Islet precursor cell (in vitro differentiated cells): ENCODE measurements at places on chromosomes 6 and 20.
A peak's percentile ranks its signal among the peaks of the same experiment; 100 is the strongest.

DNA sequence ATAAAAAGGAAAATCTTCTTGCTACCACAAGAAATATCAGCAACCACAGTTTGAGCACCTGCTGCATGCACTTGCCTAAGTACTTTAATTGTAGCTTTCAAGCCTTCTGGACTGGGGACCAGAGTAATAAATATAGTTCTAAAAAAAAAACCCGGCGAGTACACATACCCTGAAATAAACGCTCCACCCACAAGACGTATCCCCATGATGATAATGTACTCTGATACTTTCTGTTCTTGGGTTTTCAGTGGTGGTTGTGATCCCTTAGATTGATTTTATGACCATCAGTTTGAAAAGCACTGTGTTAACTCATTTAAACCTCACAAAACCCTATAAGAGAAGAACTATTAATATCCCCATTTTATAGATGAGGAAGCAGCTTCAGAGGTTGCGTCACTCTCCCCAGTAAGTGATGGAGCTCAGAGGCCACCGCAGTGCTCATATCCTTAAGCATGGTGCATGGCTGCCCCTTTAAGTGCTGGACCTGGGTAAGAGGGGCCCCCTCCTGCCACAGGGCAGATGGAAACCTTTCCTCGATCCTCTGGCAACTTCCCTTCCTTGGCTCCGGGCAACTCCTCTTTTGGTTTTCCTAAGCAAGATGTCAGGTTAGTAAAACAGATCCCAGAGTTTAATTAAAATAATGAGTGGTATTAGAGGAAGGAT, 67.3 kb downstream of the KCNB1 start:
- DNase-seq, result no peak

DNA sequence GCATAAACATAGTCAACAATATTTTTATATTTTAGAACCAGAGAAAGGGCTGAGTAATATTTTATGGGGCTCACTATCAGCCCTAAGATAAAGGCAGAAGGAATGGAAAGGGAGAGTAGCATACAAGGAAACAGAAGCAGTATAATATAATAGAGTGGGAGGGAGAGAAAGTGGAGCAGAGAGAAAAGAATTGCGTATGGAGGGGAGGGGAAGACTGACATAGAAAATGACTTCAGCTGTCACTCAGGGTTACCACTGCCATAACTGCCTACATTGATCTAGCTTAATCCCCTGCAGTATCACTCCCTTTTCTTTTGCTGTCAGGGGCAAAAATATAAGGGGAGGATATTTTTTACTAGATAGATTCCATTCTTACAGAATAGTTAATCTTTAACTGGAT, 1133.5 kb upstream of the MAP3K7 start:
- DNase-seq, result no peak

GRCh38 chr6:131073577-131073976, 10.5 kb upstream of the EPB41L2 start:
- no peak for DNase-seq

DNA sequence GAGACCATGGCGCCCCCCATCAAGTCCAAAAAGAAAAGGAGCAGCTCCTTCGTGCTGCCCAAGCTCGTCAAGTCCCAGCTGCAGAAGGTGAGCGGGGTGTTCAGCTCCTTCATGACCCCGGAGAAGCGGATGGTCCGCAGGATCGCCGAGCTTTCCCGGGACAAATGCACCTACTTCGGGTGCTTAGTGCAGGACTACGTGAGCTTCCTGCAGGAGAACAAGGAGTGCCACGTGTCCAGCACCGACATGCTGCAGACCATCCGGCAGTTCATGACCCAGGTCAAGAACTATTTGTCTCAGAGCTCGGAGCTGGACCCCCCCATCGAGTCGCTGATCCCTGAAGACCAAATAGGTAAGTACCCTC, 41.7 kb upstream of the NAA20 start:
- no peak for DNase-seq

DNA sequence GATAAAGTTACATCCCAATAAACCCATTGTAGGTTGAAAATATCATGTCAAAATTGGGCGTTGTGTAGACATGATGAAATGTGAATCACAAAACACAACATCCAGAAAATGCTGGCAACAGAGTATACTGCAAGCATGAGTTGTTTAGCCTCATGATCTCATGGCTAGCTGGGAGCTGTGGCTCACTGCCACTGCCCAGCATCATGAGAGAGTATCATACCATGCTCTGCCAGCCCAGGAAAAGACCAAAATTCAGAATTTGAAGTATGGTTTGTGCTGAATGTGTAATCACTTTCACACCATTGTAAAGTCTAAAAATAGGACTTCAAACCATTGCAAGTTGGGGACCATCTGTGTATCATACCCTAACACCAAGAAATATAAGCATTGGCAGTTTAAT, 45.2 kb upstream of the SMAP1 start:
- DNase-seq, result no peak

DNA sequence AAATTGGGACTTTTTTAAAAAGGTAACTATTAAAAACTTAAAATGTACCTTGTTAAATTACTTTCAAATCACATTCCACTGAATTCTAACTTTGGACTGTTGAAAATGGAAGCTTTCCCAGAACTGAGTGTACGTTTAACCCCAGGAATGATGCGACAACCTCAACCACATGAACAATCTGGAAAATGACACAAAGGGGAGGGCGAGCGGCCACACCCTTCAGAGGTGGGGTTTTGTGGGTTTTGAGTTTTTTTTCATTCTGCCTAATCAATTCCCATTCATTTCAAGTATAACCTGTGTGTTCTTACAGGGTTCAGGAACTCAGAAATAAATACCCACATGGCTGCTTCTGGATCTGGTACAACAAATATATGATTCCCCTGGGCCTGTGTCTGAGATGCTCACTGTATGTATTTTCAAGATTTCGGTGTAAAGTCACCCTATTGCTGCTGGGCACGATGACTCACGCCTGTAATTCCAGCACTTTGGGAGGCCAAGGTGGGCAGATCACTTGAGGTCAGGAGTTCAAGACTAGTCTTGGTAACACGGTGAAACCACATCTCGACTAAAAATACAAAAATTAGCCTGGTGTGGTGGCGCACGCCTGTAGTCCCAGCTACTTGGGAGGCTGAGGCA, 21.6 kb downstream of the CNKSR3 start:
- DNase-seq, result no peak

GRCh38 chr6:137362878-137363804, 131.1 kb downstream of the OLIG3 start:
- peak; percentile 64 for DNase-seq

DNA sequence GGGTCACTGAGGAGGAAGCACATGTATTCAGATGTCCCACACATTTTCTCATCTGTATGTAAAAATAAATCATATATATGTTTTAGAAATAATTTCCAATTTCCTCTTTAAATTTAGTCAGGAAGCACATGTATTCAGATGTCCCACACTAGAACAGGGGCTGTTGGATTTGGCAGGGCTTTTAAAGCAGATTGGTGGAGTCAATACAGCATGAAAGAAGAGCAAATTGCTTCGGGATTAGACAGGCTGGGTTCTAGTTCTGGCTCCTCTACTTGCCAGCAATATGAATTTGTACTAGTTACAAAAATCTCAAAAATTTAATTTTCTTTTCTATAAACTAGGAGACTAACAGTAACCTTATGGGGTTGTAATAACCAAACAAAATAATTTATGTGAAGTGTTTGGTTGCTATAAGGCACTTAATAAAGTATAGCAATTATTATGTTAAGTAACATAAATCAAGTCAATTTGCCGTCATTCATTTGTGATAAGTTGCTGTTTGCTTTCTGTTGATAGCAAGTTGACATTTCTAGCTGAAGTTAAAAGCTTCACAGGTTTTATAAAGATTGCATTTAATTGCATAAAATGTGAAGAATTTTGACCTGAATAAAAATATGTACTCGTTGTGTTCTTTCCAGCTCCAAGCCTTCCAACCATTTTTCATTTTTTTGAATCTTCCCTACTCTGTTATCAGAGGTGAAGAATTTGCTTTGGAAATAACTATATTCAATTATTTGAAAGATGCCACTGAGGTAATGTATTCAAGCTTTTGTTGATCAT, 88.9 kb downstream of the CD109 start:
- no peak for DNase-seq

DNA sequence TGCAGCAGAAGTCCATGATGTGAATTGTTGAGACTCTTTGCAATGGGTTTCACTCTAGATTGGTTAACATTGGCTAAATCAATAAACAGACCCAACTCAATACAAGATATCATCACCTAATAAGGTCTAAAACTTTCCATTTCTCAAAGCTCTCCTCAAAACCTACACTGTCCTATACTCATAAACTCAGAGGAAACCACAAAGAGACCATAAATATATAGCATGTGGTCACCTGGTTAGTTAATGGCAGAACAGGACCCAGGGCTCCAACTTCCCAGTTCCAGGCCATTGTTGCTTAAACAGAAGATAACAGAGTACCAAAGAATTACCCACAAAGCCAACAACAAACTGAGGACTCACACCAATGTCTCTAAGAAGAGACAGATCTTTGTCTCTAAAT, 12.0 kb downstream of the RTN4IP1 start:
- no peak for DNase-seq

DNA sequence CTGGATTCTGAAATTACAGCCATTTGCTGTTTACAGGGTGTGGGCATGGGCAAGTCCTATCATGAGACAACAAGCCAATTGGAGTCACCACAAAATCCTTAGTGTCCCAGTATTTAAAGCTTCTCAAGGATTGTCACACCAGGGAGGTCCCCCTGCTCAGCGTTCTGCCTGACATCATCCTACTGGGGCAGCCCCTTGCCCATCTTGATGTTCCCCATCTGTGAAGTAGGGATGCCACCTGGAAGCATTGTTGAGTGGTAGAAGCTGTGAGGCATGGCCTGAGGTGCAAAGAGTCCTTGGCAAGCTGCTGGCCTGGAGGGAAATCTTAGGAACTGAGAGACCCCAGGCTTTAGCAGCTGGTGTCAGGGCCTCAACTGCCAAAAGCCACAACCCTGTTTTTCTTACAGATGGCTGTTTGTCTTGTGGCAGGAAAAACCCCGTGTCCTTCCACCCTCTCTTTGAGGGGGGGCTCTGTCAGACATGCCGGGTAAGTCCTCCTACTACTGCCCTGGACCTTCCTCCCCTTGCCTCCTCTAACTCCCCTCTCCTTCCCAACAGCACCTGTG, 23.3 kb upstream of the MAPRE1 start:
- DNase-seq, result no peak

GRCh38 chr6:127216810-127217789, 49.6 kb upstream of the RNF146 start:
- no peak for DNase-seq

GRCh38 chr6:32501016-32501415, 29.1 kb downstream of the HLA-DRB5 start:
- no peak for DNase-seq

GRCh38 chr20:63121749-63122405, 94.1 kb downstream of the YTHDF1 start:
- peak; percentile 49 for DNase-seq

GRCh38 chr6:71048320-71049164, 91.7 kb upstream of the B3GAT2 start:
- DNase-seq, result no peak

DNA sequence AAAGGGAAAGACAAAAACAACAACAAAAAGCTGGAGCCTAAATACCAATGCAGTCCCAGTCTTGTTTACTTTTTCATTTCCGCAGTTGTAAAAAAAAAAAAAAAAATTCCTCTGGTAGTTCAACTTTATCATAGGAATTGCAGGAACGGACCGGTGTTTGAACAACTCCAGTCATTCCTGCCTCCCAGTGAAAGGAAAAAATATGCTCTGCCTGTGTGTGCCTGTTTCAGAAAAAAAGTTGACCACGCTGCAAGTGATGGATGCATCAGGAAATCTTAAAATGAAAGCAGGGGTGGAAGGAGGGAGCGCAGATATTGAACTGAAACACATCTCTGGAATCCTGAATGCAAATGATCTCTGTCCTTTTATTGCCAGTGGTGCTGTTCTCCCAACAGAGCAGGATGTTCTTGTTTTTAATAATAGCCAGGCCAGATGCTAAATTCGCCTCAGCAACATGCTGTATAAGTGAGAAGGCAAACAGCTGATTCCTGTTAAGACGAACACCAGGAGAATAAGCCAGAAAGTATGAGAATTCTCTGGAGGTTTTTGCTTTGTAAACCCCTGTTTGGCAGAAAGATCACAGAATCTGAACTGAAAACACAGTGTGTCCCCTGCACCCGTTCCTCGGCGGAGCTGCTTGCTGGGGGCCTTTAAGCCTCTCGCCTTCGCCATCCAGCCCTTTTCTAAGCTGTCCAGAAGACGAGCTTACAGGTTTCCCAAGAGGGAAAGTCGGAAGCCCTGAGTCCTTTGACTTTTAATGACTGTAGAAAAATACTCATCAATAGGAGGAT, 178.4 kb upstream of the SUPT3H start:
- DNase-seq, result no peak

DNA sequence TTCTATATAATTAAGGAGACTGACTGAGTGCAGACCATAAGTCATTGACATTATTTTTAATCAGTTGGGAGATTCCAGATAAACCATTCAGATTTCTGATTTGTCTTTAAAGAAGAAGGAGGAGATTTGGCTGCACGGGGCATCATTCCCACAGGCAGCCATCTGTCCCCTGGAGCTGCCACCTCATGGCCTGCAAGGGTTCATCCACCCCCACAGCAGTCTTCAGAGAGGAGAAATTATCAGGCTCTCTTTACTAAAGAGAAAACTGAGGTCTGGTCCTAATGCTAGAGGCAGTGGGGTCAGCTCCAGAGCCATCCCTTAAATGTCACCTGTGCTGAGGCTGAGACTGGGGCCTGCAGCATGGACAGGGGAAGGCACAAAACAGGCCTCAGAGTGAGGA, 501.3 kb upstream of the SULF2 start:
- no peak for DNase-seq

GRCh38 chr6:42424906-42425474, 26.7 kb downstream of the TRERF1 start:
- DNase-seq, result no peak

GRCh38 chr20:43666376-43667328, at the start of gene MYBL2:
TSS of gene MYBL2 (plus strand) at chr20:43667114. CDS start at chr20:43667284, 170 bp downstream.
- DNase-seq, result peak; percentile 91

- DNase-seq, result no peak
These were observed 10.3 kb upstream of the TCP11 start for GRCh38 chr6:35151466-35151865.

DNA sequence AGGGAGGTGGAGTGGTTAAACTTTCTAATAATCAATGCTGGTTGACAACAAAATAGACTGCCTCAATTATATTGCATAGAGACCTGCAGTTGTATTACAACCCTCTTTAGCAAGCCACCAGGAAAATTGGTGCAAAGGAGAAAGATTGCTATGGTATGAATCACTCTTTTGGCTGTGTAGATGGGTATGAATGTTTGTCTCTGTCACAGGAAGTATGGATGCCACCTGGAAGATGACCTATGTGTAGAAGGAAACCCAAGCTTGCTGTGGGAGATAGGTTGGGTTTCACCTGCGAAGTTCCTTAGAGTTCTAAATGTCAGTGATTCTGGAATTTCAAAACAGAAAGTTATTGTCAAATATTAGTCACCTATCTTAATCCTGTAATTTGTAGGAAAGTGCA, 134.6 kb downstream of the SOBP start:
- DNase-seq, result no peak

DNA sequence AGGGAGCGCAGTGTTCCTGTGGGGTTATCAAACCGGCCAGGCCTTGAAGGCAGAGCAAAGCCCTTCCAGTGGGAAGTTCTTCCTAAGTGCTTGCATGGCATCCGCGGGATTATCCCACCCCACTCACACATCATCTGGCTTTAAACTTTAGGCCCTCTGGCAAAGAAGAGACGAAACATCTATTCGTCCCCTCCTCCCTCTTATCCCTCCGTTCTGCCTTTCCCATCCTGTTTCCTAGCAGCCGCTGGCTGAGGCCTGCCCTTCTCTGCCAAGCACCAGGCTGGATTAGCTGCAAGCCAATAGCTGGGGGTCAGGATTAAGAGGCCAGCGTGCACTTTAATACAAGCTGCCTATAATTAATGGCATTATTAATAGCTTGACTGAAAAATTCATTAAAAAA, 621.0 kb downstream of the PKHD1 start:
- no peak for DNase-seq

GRCh38 chr6:37050045-37050853, 44.8 kb downstream of the FGD2 start:
- no peak for DNase-seq
